ENCODE measurements at places on chromosomes 4 and X.

GRCh38 chrX:150477371-150477770 is 91.0 kb upstream of the MTM1 start:
- no peak for DNase-seq
- H3K4me1 ChIP-seq, result peaks cover 26% of the 10 kb centered on the region
- H3K27ac ChIP-seq, result no peak overlapping the region
- no peak overlapping the region for H3K4me3 ChIP-seq

DNA sequence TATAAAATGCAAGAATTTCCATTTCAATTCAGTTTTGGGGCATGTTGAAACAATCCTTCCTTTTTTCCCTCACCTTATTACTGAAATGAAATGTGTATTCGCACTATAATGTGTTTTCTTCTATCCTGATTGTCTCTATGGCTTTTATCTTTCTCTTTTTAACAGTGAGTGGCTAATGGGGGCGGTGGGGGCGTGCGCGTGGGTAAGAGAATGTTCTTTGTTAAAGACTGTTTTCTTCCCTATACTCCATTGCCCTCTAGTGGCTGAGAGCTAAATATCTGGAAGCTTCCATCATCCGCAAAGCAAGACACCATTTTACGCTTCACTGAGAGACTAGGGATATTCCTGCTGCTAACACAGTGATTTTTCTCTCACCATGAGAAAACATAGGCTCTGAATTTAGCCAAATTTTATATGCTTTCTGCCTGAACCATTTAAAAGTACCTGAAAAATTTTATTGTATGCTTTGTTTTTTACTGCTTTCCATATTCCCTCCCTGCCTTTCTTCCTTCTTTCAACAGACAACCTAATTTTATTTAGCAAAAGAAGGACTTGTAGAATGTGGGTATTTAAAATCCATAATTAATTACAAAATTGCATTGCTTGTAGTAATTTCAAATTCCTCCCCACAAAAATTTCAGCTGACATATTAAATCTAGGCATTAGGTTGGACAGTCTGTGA is 194.0 kb downstream of the GASK1B start:
- DNase-seq, result no peak
- H3K27me3 ChIP-seq, result no peaks in the 10 kb centered on the region
- H3K4me3 ChIP-seq, result no peak overlapping the region
- no peaks in the 10 kb centered on the region for H3K36me3 ChIP-seq

- H3K27ac ChIP-seq, result no peak overlapping the region
- DNase-seq, result no peak
- no peaks in the 10 kb centered on the region for H3K4me1 ChIP-seq
Observed at GRCh38 chrX:4935846-4936245, 1222.4 kb upstream of the PRKX start.

DNA sequence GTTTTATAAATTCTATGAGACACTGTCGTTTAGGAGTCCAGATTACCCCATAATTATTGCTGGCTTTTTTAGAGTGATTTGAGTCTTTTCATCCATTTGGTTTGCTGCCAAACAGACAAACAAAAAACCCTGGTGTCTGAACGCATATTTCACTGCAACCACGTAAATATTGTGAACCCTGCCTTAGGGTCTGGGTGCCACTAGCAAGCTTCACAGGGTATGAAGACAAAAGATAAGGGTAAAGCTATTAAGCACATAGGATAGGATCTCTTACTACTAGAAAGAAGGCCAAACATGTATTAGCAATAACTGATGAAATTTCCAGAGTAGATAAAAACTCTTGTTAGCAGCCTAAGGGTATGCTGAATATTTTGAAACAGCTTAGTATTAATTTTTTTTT is 143.3 kb downstream of the BANK1 start:
- H3K27me3 ChIP-seq, result no peaks in the 10 kb centered on the region
- no peak for DNase-seq
- no peak overlapping the region for H3K27ac ChIP-seq
- H3K36me3 ChIP-seq, result no peaks in the 10 kb centered on the region
- H3K4me3 ChIP-seq, result no peak overlapping the region

- H3K27me3 ChIP-seq, result no peaks in the 10 kb centered on the region
- no peak for DNase-seq
- H3K27ac ChIP-seq, result no peak overlapping the region
- no peaks in the 10 kb centered on the region for H3K36me3 ChIP-seq
Observed at GRCh38 chr4:130995988-130996387, 1900.0 kb downstream of the C4orf33 start.

- no peak overlapping the region for H3K4me3 ChIP-seq
- no peaks in the 10 kb centered on the region for H3K4me1 ChIP-seq
- no peaks in the 10 kb centered on the region for H3K27me3 ChIP-seq
- no peak for DNase-seq
- no peak overlapping the region for H3K27ac ChIP-seq
- peaks cover 61% of the 10 kb centered on the region for H3K36me3 ChIP-seq
Observed at GRCh38 chr4:2637956-2638552, 101.6 kb downstream of the FAM193A start.

- no peak overlapping the region for H3K4me3 ChIP-seq
- no peak for DNase-seq
- no peaks in the 10 kb centered on the region for H3K27me3 ChIP-seq
Observed at GRCh38 chr4:182748283-182748682, 168.9 kb downstream of the DCTD start.

DNA sequence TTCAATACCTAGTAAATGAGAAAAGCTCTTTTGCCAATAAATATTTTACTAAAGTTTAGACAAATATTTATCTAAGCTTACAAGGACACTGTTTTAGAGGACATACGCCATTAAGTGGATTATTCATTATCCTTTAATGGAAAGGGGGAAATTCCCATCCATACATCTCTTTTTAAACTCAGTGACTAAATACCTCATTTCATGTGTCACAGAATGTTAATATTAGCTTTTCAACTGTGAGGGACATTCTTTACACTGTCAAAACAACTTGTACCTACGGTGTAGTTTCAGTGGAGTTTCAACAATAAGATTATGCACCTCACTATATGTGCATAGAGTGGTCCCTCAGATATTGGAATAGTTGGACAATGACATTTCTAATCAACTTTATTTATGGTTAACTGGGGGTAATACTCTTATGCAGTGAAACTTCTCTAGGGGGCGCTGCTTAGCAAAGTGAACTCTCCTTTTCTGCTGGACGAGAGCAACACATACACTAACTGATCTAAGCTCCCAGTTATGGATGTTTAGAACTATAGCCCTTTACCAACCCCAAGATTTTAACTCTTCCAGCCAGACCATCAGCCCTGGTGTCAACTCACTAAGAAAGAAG is 9.7 kb downstream of the HS6ST2 start:
- no peak overlapping the region for H3K4me3 ChIP-seq
- H3K4me1 ChIP-seq, result no peaks in the 10 kb centered on the region
- no peak overlapping the region for H3K27ac ChIP-seq
- H3K36me3 ChIP-seq, result no peaks in the 10 kb centered on the region
- no peaks in the 10 kb centered on the region for H3K27me3 ChIP-seq
- DNase-seq, result no peak

DNA sequence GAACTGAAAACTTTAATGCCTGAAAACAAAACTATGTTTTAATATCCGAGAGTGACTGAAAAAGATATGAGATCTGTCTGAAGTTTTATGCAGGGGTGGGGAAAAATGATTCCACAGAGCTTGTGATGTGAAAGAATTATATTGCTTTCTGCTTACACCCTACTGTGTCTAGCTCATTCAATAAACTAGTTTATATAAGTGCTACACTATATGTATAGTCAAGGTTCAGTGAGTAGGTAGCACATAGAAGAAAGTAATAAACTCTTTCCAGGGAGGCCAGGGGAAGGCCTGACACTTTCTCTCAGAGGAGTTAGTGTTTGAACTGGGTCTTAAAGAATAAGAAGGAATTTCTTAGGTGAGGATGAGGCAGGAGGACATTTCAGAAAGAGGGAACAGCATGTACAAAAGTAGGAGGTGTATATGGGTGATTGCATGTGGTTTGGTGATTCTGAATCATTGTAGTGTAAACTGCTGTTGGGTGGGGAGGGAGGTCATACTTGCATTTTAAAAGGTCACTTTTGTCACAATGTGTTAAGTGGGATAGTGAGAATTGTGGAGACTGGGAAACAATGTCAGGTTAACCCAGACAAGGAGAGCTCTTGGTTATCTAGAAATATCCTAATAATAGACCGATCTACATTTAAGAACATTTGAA is 25.1 kb upstream of the TEX13D start:
- H3K36me3 ChIP-seq, result no peaks in the 10 kb centered on the region
- DNase-seq, result no peak
- H3K4me3 ChIP-seq, result no peak overlapping the region
- H3K4me1 ChIP-seq, result no peaks in the 10 kb centered on the region

GRCh38 chr4:155891058-155891457 is 12.4 kb upstream of the TDO2 start:
- no peaks in the 10 kb centered on the region for H3K27me3 ChIP-seq
- no peaks in the 10 kb centered on the region for H3K36me3 ChIP-seq

GRCh38 chr4:162645381-162645780 is 481.6 kb upstream of the FSTL5 start:
- no peak overlapping the region for H3K4me3 ChIP-seq
- no peaks in the 10 kb centered on the region for H3K27me3 ChIP-seq
- no peak for DNase-seq
- H3K27ac ChIP-seq, result no peak overlapping the region
- no peaks in the 10 kb centered on the region for H3K4me1 ChIP-seq

DNA sequence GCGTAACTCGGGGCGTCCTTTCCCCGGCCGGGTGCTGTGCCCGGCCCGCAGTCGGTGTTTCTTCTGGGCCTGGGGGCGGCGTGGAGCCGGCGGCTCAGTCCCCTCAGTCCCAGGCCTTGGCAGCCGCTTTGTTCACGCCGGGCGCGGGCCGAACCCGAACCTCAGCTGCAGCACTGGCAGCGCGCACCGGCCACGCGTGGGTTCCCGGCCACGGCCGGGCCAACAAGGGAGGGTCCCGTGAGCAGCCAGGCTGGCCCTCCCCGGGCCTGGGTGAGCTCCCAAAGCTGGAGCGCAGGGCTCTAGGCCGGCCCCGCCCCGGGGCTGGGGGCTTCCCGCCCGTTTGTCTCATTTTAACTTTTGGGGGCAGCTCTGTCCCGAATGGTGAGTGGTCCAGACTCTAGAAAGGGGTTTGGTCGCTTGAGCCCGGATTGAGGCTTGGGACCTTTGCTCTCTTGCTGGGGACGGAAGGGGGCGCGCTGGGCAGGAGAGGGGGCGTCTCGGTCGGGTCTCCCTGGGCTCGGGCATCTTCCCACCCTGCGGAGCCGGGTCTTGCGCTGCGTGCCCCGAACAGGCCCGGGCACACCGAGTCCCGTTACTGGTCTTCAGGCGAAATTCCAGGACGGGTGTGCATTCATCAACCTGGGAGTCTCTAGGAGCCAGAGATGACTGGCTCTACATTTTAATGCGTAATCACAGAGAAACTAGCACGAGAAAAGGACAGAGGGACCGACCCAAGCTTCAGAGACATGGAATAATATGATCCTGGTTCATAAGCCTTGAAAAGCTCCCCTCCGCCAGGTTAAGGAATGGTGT is 177.1 kb downstream of the CBR4 start:
- no peak overlapping the region for H3K27ac ChIP-seq
- peaks cover 20% of the 10 kb centered on the region for H3K4me1 ChIP-seq
- no peaks in the 10 kb centered on the region for H3K36me3 ChIP-seq
- no peak for DNase-seq
- H3K4me3 ChIP-seq, result peak overlapping the region; percentile 80

- no peak overlapping the region for H3K27ac ChIP-seq
- H3K4me3 ChIP-seq, result no peak overlapping the region
- no peaks in the 10 kb centered on the region for H3K36me3 ChIP-seq
- DNase-seq, result no peak
Observed at GRCh38 chr4:119087121-119087520, 48.5 kb upstream of the MYOZ2 start.

- no peak for DNase-seq
- H3K27me3 ChIP-seq, result no peaks in the 10 kb centered on the region
- no peak overlapping the region for H3K27ac ChIP-seq
- H3K36me3 ChIP-seq, result no peaks in the 10 kb centered on the region
- no peak overlapping the region for H3K4me3 ChIP-seq
Observed at GRCh38 chrX:131405497-131405896, 116.4 kb upstream of the IGSF1 start.

DNA sequence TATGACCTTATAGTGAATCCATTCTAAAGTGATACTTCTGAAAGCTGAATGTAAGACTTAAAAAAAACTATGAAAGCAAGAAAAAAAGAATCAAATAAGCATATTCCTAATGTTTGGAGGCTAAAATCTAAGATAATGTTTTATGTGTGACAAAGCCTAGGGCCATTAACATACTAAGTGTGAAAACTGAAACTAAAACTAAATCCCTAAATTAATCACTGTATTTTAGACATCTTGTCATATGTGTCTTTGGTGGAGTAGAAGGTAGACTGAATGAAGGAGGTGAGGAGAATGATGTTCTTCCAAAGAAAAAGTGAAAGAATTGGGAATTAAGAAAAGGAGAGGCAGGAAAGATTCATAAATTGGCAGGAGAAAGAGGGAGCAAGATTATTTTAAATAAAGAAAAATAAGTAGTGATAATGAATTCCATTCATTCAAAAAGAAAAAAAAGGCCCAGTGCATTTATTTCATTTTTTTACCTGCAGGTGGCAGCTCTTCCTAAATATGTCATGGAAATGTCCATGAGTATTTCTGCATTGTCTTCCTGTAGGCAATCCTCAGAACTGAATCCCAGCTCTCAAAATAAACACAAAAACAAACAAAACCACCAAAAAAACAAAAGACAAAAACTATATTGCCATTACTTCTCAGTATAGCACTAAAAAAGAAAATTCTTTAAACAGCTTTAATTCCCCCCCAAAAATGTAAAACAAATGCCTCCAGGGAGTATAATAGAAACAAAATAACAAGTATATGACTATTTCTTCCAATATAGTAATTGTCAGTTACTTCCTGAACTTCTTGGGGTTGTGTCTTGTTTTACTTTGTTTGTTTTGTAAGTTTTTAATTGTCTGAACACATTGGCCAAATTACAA is 17.0 kb upstream of the AP1AR start:
- H3K4me3 ChIP-seq, result no peak overlapping the region
- no peaks in the 10 kb centered on the region for H3K4me1 ChIP-seq
- no peaks in the 10 kb centered on the region for H3K27me3 ChIP-seq

GRCh38 chr4:143486314-143486713 is 27.2 kb upstream of the SMARCA5 start:
- peaks cover 23% of the 10 kb centered on the region for H3K27me3 ChIP-seq
- DNase-seq, result no peak
- H3K36me3 ChIP-seq, result no peaks in the 10 kb centered on the region
- H3K27ac ChIP-seq, result no peak overlapping the region
- H3K4me3 ChIP-seq, result no peak overlapping the region
- H3K4me1 ChIP-seq, result no peaks in the 10 kb centered on the region

DNA sequence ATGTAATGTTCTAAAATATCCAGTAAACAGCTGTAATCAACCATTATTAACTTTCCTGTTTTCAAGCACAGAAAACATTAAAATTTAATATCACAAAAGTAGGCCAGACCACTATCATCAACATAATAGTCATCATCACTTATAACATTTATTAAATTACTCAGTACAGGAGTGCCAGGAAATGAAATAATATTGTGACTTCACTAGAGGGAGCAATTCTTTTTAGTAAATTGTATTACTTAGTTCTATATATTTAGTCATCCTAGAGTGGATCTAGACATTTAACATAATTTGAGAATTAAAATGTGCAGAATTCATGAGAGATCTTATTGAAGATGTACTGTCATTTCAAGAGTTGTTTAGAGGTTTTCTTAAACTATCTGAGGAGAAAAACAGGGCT is 33.6 kb downstream of the PITX2 start:
- H3K36me3 ChIP-seq, result no peaks in the 10 kb centered on the region
- no peak overlapping the region for H3K4me3 ChIP-seq
- peaks cover 5% of the 10 kb centered on the region for H3K27me3 ChIP-seq
- no peak overlapping the region for H3K27ac ChIP-seq

- H3K4me1 ChIP-seq, result no peaks in the 10 kb centered on the region
- no peak overlapping the region for H3K4me3 ChIP-seq
- no peaks in the 10 kb centered on the region for H3K36me3 ChIP-seq
- H3K27me3 ChIP-seq, result no peaks in the 10 kb centered on the region
Observed at GRCh38 chr4:99417125-99417524, 18.0 kb downstream of the ADH7 start.

Measured in T-cell (primary cell).